NCI-H1694 (cell line): ENCODE measurements at places on chromosomes 12 and 14.

GRCh38 chr12:3929875-3930615 is 56.8 kb upstream of the PARP11 start:
- DNase-seq, result no peak

DNA sequence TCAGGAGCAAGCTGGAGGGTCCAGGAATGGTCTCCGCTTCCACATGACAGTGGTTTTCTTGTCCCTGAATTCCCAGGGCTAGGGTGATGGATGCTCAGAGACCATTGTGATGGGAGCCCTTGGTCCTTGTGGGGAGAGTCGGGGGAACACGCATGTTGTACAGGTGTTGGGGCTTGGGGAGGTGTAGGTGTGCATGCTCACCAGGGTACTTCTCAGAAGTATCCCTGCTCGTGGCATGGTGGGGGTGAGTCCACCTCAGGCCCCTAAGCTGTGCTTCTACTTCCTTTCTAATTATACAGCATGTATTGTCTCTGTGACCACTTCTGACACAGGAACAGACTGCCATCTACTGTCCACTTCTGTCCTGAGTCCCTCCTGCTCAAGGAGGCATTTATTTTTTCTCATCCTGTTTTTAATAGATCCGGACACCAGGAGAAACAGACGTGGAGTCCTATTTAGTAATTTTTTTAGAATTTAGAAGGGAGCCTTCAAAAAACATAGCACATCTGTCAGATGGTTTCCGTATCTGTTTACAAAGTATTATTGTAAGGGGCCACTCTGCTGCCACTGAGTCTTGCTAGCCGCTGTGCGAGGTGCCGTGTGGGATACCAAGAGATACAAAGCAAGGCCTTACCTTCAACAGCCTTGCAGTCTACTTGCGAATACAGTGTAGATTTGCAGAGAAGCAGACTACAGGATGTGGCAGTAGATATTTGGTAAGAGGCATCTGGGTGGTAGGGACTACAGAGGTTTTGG is 10.5 kb downstream of the NTF3 start:
- DNase-seq, result peak; percentile 23

DNA sequence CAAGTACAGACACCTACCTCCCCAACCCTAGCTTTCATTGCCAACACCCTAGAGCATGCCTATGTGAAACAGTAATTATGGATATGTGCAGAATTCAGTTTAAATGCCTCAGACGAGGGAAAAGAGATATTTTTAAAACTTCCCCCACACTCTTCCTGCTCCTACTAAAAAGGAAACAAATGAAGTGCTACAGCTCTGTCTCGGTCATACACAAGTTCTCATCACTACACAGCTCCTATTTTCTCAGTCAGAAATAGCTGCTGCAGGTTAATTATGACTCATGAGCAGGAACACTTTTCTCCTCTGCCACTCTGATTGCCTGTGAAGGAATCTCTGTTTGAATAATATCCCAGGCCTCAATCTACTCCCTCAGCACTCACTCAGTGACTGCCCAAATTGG is 703.6 kb upstream of the FLRT2 start:
- no peak for DNase-seq

DNA sequence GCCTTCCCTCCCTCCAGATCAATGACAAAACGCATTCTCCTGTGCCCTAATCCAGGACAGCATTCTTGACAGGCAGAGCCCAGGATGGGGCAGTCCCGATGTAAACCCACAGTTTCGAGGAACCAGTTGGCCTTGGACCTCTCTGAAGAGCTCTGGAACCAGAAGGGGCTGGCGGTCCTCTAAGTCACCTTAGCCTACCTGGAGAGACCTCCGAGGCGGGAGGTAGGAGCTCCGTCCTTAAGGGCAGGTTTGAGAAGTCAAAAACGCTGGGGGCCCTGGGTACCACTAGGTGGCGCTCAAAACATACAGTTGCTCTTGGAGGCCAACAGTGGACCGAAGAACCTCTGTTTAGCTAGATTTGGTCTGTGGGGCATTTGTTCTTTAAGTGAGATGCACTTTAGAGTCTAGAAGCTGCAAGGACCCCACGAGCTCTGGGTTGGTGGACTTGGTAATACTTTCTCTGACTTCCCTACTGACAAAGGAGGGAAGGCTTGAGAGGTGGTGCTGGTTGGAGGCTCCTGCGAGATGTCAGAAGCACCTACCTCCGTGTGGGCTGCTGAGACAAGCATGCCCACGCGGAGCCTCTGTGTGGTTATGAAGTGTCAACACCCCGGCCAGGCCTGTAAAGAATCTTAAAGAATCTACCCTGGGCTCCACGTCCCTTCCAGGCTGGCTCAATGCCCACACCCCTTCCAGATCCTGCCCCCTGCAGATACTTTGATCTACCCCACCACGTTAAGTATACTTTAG is 74.8 kb upstream of the CHST11 start:
- DNase-seq, result peak; percentile 74

DNA sequence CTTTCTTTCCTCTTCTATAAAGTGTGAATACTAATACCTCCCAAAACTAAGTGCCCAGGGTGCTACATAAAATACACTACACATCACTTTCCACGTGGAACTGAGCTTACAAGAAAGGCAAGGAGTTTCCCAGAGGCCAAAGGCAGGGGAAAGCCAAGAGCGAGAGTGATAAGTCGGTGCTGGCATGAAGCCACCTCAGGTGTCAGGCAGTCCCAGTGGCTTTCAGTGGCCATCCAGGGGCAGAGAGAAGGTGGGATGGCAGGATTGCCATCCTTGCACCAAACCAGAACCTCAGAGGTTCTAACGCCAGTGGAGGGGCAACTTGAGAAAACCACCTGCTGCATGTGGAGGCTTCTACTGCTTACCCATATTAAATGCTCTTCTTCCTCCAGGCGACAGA is 79.7 kb upstream of the DIO3 start:
- no peak for DNase-seq

- no peak for DNase-seq
These were observed 89.3 kb downstream of the DUSP6 start for GRCh38 chr12:89262855-89263552.

- DNase-seq, result no peak
These were observed 26.4 kb upstream of the PRMT8 start for GRCh38 chr12:3464561-3464960.

GRCh38 chr14:32399920-32400319 is 70.8 kb downstream of the AKAP6 start:
- no peak for DNase-seq

DNA sequence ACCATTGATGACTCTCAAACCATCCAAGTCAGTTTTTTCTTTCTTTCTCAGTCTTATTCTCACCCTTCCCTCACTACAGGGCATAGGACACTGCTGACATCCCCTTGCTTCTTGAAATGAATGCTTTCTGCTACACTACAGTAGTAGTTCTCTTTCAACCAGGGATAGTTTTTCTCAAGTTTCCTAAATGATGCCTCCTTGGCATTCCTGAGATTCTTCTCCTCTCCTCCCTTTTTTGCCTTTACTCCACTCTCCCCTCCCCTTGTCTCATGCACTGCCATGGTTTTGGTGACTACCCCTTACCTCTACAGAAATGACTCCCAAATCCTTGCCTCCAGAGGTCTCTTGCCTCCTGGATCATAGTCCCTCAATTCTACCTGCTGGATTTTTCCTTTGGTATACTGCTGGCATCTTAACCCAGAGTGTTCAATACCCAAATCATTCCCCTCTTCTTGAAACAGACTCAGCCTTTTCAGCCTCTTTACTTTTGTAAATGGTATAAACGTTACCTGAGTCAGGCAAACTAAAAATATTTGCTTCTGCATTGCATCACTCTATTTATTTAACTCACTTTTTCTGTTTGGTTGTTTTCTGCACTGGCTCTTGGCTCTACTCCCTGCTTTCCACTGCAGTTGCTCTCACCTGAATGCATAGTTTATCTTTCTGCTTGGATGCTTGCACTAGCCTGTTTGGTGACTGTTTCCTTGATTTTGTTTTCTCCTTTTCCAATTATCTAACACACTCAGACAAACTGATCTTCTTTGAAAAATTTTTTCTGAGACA is 211.6 kb upstream of the IGF1 start:
- no peak for DNase-seq

GRCh38 chr12:26741584-26742227 is 91.3 kb downstream of the ITPR2 start:
- no peak for DNase-seq

- DNase-seq, result no peak
These were observed 11.0 kb downstream of the CBLN3 start for GRCh38 chr14:24418492-24418873.

GRCh38 chr14:81673930-81674329 is 140.3 kb upstream of the SEL1L start:
- DNase-seq, result peak; percentile 70

DNA sequence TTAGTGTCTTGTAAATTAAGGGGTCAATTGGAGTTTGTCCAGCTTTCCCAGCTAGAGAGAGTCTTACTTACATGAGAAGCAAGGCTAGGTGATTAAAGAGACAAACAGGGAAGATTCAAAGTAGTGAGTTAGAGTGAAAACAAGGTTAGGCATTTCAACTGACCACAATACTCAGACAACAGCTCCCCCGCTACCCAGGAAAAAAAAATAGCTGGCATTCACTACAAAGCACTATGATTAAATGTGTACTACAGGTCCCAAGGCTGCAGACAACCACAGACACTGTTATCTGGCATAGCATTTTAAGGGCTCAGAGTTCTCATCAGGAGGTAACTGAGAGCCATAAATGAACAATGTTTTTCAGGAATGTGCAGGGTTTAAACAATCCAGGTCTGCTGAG is 680.9 kb downstream of the TMEM121 start:
- DNase-seq, result no peak

- peak; percentile 52 for DNase-seq
These were observed 50.5 kb downstream of the IRF2BPL start for GRCh38 chr14:76977793-76978720.

DNA sequence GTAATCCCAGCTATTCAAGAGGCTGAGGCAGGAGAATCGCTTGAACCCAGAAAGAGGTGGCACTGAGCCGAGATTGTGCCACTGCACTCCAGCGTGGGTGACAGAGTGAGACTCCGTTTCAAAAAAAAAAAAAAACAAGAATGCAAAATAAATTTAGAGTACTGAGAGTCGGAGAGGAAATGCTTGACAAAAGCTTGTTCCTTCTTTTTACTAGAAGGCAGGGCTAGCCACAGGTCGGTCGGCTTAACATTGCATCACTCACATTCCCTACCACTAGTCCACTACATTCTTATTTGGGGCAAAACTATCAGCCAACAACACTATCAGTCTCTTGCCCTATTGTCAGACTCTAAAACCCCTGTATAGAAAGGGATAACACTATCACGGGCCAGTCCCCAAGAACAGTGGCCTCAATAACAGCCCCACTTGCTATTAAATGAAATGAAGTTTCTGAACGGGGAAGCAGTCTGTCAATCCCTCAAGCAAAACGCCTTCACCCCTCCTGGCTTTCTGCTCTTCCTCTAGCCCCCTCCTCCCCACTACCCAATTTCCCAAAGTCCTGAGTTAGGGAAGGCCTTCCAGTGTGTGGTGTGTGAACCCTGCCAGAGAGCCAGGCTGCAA is 1.0 kb downstream of the RNF41 start:
- DNase-seq, result no peak

- no peak for DNase-seq
These were observed 2.0 kb upstream of the WSCD2 start for GRCh38 chr12:108126990-108127501.

DNA sequence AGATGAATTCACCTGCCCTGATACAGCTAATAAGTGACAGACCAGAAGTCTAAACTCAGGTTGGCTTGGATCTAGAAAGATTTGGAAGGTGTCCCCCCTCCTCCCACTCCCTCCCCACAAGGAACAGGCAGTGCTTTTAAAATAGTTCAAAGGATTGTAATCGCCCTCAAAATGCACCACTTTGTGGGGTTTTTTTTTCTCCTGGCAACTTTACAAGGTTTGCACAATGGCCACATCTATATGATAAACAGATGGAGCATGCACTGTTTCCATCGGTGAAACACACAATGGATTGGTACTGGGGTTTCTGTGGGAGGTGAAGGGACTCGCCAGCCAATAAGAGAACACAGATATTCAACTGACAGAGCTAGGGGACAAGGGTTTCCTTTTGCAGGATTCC is 137.4 kb downstream of the LLPH start:
- no peak for DNase-seq

- no peak for DNase-seq
These were observed 24.4 kb upstream of the PTPRQ start for GRCh38 chr12:80419644-80420043.

DNA sequence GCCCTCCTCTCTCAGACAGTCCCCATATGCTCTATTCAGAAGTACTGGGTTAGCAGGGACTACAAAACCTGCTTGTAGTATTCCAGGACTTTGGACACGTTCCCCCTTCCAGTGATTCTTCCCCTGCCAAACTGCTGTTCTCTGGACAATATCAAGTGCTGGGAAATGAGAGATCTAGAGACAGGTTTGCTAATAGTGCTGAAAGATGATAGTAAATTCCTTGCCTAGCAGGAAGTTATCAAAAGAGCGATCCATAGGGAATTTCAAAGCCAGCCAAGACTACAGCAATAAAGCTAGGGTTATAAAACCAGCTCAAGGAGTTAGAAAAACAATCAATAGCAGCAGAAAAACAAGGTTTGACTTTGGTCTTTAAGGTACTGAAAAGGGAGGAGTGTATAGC is 15.2 kb downstream of the SLC7A8 start:
- DNase-seq, result no peak

GRCh38 chr14:35046751-35047536 is 872 bp downstream of the FAM177A1 start:
- peak; percentile 18 for DNase-seq

GRCh38 chr12:66587912-66588311 is 91.0 kb downstream of the GRIP1 start:
- no peak for DNase-seq

DNA sequence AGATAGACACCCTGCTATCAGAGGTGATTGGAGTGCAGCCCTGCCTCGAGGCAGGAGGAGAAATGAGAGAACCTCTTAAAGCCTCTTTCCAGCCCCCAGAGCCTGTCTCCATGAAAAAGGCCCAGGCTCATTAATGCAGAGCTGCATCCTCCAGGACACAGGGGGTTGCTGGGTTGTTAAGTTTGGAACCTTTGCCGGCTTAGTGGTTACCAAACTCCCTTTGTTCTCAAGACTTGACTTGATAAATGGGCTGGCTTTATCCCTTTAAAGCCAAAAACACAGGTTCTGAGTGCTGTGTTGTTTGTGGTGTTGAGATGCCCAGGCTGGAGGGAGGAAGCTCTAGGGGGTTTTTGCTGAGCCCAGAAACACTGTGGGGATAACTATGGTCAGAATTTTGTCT is 71.0 kb downstream of the DAD1 start:
- DNase-seq, result no peak
